GM12865 (cell line): ENCODE measurements at places on chromosomes 3 and 15.

DNA sequence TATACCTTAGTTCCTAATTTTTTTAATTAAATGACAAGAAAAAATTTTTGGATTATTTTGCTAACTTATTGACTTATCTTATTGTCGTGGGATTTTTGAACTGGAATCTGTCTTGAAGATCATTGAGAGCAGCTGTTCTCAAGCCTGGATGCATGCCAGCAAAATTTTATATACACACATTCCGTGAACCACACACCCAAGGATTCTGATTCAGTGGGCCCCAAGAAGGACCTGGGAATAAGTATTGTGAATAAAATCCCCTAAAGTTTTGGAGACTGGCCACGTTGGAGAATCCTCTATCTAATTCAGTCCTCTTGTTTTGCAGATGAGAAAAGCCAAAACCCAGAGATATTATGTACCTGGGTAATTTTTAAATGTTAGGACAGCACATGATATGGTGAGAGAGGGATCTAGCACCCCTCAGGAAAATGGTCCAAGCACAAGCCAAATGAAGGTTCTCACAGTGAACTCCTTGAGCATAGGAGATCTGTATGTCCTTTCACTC lies 55.2 kb downstream of the UNC13C start:
- no peak for DNase-seq

GRCh38 chr15:63476229-63476632 lies 28.2 kb upstream of the USP3 start:
- no peak for DNase-seq

- no peak for DNase-seq
Observed at GRCh38 chr3:132083583-132084279, 48.9 kb upstream of the CPNE4 start.

GRCh38 chr15:74829991-74830390 lies 3.6 kb downstream of the CPLX3 start:
- DNase-seq, result no peak
